Suprapubic skin (tissue), 4 donors: ENCODE measurements at places on chromosomes 6 and 20. TPM values are rescaled to one million over a fixed set of nuclear protein-coding genes. Genes with fewer than 3 reads are reported as not detected.

- no peak for DNase-seq
- no peak overlapping the region for H3K27ac ChIP-seq
- peaks cover 17% of the 10 kb centered on the region for H3K36me3 ChIP-seq
Measured at GRCh38 chr6:18406955-18407749, 20.0 kb downstream of the RNF144B start.

The C6orf89 gene
- 35.5 TPM for total RNA-seq

- H3K4me1 ChIP-seq = peaks cover 24% of the 10 kb centered on the region
- no peaks in the 10 kb centered on the region for H3K36me3 ChIP-seq
- DNase-seq = no peak
- no peak overlapping the region for H3K4me3 ChIP-seq
- H3K27ac ChIP-seq = peak overlapping the region; percentile 64
- no peaks in the 10 kb centered on the region for H3K27me3 ChIP-seq
Measured at GRCh38 chr6:148776321-148777308, 29.8 kb downstream of the UST start.

- H3K4me1 ChIP-seq = no peaks in the 10 kb centered on the region
- H3K4me3 ChIP-seq = no peak overlapping the region
- H3K27ac ChIP-seq = no peak overlapping the region
- no peaks in the 10 kb centered on the region for H3K36me3 ChIP-seq
- no peak for DNase-seq
- no peaks in the 10 kb centered on the region for H3K27me3 ChIP-seq
Measured at GRCh38 chr6:153989989-153990388, 49.1 kb upstream of the OPRM1 start.

The ZC3H12D gene
- 0.23 TPM for total RNA-seq

The LHFPL5 gene
- total RNA-seq = not detected
